ENCODE measurements at places on chromosomes 1 and 21.

GRCh38 chr1:189708674-189709073 lies 769.0 kb downstream of the BRINP3 start:
- DNase-seq, result no peak

DNA sequence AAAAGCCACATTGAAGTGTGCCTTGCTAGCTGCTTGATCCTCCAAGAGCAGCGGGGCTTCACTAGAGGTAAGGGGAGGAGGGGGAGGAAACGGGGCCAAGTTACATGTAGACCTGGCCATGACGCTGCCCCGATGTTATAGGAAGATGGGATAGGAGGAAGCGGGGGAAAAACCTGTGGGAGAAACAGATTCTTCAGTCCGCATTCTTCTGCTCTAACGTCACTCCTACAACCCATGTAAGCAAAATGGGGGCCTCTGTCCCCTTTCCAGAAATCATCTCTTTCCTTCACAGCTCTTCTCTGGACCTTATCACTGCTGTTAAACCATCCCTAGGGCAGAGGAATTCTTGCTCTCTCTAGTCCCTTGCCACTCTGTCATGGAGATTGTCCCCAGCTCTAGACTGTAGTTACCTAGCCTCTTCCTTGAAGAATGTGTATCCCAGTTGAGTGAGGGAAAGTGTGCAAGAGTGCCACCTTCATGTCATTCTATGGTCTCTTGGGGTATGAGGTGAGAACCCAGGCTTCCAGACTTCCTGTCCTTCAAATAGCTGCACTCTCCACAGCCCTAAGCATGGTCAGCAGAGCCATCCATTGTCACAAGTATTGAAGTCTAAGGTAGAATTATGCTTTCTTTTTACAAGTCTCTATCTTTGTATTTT lies 11.4 kb downstream of the PLEKHO1 start:
- no peak for DNase-seq

DNA sequence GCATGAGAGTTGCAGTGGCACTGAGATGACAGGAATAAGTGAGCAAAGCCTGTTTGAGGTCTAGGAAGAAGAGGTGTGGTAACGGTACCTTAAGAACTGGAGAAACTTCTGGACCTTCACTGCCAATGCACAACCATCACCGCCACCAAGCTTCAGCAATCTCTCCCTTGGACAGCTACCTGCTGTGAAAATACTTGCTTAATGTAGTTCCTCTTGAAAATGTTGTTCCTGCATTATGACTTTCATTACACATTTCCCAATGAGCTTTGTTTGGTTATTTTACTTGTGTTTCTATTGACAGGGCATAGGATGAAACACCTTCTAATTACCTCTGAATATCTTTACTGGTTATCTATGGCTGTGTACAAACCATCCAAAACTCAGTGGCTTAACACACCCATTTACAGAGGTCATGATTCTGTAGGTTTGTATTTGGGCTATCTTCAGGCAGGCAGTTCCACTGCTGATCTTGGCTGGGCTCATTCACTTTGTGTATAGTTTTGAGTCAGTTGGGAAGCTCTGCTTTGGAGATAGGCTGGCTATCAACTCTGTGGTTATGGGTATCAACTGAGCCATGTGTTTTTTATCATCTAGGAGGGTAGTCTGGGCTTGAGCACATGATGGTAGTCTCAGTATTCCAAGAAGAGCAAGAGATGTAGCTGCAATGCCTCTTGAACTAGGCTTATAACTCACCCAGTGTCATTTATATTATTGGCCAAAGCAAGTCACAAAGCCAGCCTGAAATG lies 149.4 kb downstream of the ELAVL4 start:
- no peak for DNase-seq

GRCh38 chr1:9110669-9111356 lies 18.1 kb downstream of the GPR157 start:
- peak; percentile 92 for DNase-seq

DNA sequence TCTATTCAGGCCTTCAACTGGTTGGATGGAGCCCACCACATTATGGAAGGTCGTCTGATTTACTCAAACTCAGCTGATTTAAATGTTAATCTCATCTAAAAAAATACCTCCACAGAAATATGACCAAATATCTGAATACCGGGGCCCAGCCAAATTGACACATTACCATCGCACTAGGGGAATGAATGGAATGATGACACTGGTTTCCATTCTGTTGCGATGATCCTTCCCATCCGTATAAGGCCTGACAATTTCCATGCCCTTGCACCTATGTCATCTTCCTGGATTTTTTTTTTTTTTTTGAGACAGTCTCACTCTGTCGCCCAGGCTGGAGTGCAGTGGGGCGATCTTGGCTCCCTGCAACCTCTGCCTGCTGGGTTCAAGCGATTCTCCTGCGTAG lies 397.5 kb downstream of the KIF26B start:
- DNase-seq, result no peak

- DNase-seq, result no peak
Measured at GRCh38 chr1:112524251-112524650, 15.5 kb downstream of the WNT2B start.

DNA sequence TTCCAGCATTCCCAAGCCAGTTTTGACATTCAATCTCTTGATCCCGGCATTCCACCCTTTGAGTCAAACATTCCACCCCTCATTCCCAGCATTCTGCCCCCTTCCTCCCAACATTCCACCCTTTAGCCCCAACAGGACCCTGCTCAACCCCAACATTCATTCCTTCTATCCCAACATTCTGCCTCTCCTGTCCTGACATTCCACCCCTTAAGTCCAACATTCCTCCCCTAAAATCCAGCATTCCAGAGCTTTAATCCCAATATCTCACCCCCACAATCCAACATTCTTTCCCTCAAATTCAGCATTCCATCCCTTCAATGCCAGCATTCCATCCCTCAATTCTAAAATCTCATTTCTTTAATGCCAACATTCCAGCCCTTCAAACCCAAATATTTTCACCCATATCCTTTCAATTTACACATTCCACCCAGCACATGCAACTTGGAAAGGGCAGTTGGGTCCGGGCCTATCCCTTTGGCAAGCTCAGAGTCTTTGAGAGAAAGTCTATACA lies 22.9 kb downstream of the DDX20 start:
- DNase-seq, result no peak

- DNase-seq, result no peak
Measured at GRCh38 chr1:10909697-10910680, 102.5 kb upstream of the TARDBP start.

- no peak for DNase-seq
Measured at GRCh38 chr1:198612471-198613260, 26.2 kb upstream of the PTPRC start.

DNA sequence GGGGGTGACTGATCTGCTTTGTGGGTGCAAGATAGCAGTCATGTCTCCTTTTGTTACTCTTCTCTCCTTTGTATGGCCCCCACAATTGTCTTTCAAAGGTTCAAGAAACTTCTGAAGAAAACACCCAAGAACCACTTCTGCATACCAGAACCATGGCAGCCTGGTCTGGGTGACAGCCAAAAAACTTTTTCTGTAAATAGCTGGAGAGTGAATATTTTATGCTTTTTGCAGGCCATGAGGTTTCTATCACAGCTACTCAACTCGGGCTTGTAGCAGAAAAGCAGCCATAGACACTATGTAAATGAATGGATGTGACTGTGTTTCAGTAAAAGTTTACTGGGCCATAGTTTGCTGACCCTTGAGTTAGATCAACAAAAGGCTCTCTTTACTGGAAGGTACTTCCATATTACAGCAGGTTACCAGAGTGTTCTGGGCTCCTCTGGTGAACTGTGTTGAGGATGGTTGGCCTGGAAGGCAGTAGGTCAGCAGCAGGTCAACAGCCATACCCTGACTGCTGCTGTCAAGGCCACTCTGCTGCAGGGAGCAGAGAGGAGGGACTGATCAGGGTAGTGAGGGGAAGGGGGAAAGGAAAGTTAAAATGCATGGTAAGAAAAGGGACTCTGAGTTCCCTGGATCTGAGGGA lies 116.4 kb downstream of the GDAP2 start:
- DNase-seq, result no peak

- DNase-seq, result no peak
Measured at GRCh38 chr1:84442256-84442655, 36.8 kb upstream of the RPF1 start.

DNA sequence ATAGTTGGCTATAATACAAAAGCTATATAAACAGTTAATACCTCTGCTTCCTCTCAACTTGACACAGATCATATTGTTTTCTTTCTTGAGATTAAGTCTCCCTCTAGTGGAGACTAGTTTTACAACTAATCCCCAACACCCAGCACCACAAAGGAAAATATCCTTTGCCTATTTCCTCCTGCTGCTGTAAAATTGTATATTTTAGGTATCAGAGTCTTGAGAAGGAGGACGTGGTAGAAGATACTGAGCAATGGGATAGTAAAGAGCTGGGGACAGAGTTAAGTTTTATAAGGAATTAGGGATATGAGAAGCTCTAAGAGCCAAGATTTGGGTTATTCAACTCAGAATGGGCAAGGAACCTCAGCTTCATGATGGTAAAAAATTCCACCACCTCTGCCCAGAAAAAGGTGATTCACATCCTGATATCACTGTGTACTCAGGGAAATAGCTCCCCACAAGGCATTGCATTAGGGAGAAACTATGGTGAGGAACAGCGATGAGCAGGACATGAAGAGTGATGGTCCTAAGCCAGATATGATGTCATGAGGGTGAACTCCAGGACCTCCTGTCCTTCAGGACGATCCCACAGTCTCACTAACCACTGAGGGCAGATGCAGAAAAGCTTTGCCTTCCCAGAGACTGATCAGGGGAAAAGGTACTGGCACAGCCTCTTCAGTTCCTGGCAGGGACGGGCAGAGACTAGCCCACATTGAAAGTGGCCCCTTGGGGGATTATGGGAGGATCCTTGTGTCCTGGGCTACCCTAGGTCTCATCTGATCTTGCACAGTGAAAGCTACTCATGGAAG lies 14.7 kb upstream of the CFAP126 start:
- DNase-seq, result no peak

DNA sequence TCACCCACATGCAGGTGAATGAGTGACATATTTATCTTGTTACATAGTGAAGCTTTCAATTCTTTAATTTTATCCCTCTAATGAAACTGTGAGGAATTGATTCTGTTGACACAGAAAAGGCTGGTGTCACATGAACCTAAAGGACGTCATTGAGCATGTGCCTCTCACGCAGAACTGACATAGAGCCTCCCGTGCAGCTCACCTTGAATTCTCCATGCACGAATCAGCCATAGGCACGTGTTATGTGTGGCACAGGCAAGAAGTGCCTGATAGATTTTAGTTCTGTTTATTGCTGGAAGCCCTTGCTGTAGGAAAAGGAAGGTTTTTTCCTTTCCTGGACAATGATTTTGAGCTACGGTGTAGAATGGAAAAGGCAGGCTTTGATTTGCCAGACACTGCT lies 11.3 kb downstream of the ADARB1 start:
- no peak for DNase-seq

DNA sequence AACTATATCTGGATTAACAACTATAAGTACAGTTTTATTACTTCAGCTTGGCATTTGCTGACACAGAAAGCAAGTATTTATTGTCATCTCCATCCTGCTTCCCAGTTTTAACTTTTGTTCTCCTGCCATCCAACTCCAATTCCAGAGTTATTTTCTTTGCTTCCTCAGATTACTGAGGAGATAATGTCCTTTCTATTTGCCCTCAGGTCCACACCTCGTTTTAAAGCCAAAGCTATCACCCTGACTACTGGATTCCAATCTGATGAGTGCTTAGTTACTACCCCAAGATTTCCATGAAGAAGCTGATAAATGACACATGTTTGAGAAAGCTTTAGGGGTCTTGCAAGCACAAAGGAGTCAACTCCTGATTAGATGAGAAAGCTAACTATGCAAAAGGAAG lies 25.2 kb downstream of the ACKR1 start:
- DNase-seq, result no peak

DNA sequence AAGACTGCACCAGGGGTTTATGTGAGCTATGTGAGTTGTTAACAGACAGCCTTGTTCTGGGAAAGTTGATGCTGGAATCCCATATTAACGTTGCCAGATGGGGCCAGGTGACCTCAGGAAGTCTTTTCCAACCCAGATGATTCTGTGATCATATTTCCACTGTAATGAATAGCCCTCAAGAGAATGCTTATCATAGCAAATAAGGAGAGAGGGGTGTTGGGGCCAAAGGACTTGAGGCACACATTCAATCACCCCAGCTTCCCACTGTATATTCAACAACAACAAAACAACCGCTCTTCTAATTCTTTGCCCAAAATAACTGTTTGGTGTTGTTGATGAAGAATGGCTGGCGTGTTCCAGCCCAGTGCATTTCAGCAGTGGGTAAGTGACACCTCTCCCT lies 14.1 kb downstream of the ZNF697 start:
- no peak for DNase-seq

GRCh38 chr21:45461369-45461750 lies 56.4 kb downstream of the COL18A1 start:
- DNase-seq, result no peak

DNA sequence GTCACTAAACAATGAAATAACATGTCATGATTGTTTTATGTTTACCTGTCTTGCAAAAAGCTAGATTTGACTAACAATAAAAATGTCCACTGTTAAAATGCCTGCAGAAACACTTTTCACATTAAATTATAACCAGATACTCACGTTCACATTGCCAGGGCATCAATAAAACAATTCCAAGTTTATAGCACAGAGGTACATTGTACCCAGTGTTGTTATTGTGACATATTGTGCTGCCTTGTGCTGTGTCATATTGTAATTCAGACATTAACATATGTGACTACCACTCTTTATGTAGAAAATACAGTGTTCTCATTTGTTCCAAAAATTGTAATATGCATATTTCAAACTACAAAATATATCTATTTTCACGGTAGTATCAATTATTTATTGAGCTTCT lies 766.1 kb downstream of the NCAM2 start:
- no peak for DNase-seq

DNA sequence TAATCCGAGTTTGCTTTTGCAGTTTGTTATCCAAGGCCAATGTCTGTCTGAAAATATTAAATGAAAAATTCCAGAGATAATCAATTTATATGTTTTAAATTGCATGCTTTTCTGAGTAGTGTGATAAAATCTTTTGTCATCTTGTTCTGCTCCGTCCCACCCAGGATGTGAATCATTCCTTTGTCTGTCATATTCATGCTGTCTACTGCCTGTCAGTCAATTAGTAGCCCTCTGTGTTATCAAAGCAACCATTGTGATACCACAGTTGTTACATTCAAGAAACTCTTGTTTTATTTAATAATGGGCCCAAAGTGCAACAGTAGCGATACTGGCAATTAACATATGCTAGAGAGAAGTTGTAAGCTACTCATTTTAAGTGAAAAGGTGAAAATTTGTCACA lies 819.3 kb downstream of the BRINP3 start:
- no peak for DNase-seq

- no peak for DNase-seq
Measured at GRCh38 chr1:200131551-200132125, 104.1 kb downstream of the NR5A2 start.

GRCh38 chr1:43622901-43623780 lies 26.8 kb upstream of the KDM4A start:
- no peak for DNase-seq
